ENCODE measurements at places on chromosomes 7 and 10.

- peak; percentile 27 for DNase-seq
Observed at GRCh38 chr7:141563956-141564623, 12.9 kb downstream of the AGK start.

DNA sequence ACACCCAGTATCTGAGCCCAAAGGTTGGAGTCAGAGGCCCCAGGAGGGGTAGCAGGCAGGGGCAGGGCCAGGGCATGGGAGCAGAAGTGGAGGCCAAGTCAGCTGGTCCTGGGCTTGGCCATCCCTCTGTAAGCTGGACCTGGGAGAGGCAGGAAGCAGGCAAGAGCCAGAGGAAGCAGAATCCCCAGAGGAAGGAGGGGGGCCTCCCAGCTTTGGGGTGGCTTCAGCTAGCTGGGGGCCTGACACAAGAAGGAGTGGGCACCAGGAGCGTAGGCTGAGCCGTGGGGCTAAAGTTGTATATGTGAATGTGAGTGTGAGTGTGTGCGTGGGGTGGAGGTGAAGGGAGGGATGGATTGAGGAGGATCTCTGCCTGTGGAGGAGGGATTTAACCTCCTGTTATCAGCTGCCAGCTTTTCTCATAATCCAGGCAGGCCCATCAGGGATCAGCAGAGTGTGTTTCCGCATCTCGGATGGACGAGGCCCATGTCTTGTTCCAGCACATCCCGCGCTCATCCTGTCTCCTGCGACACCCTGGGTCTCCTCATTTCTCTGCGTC is 54.0 kb downstream of the NEURL1 start:
- no peak for DNase-seq

DNA sequence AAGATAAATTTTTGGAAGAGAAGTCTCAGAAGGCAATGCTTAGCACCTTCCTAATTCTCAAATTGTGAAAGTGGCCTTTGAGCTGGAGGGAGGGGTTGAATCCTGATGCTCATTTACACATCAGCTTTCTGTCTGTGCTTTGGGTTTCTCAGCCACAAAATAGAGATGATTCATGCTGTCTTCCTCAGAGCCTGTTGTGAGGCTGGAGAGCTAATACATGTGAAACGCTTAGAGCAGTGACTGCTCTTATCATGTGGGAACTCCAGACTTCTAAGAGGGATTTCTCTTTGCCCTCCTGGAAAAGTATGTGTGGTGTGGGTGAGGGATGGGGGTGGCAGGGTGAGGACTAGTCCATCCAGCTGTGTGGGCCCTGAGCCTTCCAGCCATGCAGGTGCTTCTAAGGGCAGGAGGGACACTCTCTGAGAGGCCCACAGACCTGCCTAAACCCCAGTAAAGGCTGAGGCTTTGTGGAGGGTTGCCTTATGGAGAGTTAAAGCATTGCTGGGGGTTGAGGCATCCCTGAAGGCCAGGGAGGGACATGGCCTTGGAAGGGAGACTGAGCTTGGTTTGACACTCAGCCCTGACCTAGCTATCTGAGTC is 4.8 kb upstream of the EVX1 start:
- no peak for DNase-seq

DNA sequence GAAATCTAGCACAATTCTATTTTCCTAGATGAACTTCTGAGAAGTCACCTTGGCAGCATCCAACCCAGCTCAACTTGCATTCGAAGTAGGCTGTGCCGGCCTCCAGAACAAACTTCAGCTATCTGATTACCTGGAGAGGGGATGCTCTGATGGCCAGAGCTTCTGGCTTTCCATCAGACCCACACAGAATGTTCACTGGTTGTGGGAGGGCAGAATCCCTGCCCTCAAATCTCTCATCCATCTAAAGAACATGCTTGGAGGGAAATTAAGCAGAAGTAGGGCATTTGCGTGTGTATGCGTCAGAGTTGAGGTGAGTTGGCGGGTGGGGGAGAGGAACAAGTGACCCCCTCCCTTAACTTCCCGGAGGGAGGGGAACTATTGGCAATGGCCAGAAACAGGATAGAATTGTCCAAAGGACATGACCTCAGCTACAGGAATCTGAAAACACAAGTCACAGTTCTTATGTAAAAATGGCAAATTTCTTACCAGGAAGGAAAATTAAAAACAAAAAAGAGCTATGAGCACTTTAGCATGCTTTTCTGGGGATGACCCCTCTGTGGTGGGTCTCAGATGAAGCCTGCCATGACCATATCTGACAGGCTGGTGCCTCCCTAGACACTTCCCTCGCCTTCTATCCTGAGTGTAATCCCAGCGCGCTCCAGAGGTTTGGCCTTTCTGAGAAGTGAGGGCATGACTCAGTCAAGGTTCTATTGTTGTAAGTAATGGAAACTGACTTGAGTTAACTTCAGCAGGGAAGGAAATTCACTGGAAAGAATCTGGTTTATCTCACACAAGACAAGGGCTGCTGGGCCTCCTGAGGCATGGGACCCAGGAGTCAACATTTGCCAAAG is 278.8 kb downstream of the RPS24 start:
- no peak for DNase-seq

DNA sequence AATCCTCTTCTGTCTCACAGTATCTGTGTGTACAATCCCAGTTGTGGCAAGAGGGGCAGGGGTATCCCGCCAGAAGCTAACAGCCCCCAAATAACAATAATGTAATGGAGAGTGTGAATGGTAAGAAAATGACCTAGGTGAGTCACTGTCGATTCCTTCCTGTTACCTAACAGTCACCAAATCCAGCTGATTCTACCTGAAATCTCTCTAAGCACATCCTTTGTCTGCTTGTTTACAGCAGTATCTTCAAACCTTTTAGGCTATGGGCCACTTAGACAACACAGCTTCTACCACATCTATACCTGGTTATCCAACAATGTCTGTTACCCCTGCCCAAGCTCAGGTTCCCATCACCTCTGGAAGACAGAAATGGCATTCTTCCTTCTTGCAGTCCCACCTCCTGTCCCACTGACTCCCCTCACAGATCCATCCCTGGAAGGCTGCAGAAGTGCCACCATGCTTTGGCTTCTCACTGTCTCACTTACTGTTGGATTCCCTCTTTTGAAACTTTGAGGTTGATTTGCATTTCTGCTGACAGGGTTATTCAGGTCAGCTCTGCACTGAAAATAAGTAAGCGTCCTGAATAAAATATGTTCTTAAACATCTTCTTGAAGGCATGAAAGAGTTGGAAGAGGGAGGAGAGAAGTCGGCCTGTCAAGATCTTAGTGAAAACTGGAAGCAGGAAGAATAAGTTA is 13.1 kb downstream of the PIP4K2A start:
- DNase-seq: no peak

DNA sequence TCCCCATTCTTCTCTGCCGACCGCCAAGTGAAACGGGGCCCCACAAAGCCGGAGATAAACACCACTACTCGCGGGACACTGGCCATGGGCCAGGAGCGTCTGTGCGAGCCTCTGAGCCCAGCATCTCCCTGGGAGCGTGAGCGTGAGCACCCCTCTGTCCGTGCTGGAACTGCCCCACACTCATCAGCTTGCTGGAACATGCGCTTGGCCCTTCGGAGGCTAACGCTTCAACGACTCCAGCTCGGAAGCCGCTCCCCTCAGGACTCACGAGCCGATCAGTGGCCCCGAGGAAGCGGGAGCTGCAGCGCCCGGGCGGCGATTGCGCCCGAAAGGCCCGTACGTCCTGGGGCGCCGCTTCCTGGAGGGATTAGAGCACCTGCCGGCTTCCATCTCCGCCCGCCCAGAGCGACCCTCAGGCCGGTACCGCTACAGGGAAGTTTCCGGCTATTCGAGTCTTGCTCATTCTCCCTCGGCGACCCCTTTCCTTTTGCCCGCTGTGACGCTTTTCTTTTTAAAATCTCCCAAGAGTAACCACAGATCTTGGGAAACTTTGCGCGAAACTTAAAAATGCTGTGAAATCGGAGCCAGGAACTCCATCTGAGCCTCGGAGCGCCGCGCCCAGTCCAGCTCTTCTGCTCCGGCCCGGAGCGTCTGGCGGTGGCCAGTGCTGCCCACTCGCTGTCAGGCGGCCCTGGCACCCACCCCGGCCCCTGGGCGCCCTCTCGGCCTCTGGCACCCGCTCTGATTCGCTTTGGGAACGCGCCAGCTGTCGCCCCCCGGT is 1.0 kb downstream of the TLL2 start:
- no peak for DNase-seq

GRCh38 chr7:135236727-135237126 is 3.1 kb downstream of the STRA8 start:
- DNase-seq: no peak
